ENCODE measurements at places on chromosomes 1 and 21.

DNA sequence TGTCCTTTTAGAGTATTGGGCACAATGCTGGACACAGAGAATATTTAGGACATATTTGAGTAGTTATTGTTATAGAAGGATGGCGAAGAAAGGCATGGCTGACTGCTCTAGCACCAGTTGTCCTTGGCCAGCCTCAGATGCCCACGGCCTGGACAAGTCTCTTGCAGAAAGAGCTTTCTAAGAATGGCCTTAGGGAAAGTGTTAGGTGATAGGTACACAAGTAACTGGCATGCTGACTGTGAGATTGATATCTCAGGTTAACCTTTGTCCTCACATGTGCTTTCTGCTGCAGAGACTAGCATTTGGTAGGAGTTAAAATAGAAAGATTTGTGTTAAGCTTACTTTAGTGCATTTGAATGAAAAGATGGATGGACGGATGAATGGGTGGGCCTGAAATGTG, 10.1 kb downstream of the SFT2D2 start:
- no peak for DNase-seq

DNA sequence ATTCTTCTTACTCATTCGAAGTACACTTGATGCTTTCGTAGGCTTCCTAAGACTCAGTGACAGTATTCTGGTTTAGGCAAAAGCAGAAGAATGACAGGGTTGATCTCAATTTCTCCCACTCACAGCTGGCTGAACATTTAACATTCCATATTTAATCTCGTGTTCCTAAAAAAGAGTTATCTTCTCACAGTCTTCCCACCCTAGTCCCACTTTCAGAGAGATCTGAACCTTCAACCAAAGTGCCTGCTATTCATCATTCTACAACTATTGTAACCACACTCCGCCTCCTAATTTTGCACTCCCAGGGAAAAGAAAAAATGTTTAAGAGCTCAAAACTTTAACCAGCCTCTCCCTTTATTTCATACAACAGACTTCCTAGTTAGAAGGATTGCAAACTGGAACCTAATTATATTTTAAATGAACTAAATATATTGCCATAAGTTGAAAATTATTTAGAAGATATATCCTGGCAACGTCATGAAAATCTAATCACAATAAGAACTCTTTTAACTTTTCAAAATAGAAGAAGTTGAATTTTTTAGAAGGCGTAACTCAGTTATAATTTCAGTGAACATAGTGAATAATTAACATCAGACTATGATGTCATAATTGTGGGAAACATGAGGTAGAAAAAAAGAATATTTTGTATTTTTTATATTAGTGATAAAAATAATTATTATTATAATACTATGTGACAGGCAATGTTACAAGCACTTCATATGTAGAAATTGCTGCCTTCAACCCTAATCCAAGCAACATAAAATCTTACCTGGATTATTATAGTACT, 540.9 kb upstream of the ADGRL2 start:
- no peak for DNase-seq

DNA sequence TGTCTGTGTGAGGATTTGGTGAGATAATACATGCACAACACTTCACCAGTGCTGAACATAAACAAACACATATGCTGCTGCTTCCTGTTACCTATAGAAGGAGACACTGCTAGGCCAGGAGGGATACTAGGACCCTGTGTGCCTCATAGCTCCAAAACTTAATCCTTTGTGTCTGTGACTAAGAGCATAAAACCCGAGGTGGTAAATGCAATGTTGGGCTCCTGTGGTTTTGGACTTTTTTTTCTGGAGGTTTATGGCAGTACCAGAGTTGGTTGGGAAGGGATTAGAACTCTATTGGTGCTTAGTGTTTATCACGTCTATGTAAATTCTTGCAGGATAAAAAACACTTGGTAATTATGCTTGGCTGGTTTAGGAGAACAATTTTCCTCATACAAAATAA, 122.9 kb downstream of the NUF2 start:
- DNase-seq, result no peak

DNA sequence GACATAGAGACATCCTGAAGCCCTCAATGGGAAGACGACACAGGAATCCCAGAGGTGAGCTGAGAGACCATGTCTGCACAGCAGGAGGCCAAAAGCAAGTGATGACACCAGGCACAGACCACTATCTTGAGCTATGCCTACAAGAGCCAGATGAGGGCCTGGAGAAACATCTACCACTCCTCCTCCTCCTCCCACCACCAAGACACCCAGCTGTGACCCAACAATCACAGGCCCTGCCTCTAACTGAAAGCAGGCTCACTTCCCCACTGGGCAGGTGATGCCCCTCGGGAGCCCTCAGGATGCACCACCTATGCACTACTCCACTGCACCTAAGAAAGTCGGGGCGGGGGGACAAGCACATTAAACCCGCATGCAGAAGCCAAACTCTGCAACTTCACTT, 16.5 kb downstream of the TADA1 start:
- no peak for DNase-seq

- DNase-seq, result no peak
Observed at GRCh38 chr1:67750691-67751054, 65.7 kb downstream of the GADD45A start.

DNA sequence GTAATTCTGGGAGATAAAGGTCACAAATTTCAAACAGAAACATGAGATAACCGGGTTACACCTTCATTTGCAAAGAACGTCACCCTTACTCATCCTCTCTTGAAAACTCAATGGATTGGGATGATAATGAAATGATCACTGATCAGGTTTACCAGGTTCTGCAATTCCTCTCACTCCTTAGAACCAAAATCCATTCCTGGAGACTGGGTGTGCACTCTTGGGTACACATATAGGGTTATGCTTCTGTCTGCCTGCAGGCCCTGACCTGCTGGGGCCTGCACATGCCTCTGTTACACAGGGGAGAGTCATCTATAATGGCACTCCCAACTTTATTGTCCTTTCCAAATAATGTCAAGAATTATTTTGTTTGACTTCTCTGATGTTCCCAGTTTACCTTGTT, 8.3 kb downstream of the SUSD4 start:
- no peak for DNase-seq

DNA sequence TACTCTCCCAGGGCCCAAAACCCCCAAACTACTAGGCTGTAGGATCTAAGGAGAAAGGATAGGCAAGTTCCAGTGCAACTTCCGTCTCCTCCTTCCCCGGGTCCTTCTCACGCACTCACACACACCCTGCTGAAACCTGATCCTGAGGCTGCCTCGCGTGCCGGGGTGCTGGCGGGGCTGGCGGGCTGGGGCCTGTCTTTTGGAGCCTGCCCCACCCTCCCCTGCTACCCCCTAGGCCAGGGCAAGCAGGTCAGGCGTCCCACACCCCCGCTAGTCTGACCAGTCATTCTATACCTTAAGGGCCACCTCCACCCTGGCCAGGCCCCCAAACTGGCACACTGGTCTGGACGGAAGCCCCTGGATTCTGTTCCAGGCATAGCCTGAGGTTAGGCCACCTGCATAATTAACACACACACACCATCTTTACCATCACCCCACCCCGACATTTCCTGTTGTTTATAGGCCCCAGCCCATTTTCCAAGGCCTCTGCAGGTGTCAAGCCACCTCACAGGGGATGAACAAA, 48.3 kb upstream of the ARTN start:
- no peak for DNase-seq

DNA sequence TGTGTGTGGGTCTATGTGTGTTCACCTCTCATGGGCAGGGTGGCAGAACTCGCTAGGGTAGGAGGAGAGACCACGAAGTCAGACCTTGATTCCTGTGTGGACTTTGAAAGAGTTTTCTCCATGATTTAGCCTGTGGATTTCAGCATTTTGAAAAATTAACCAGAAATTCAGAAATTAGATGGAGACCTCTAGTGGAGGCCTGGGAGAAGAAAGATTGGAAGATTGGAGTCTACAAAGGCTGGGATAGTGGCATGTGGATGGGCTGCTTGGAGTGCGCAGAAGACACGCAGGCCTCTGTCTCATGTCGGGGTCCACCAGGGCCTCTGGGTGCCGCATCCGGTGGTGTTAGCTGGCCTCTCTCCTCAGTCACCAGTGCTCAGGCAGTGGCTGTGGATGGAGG, 18.9 kb upstream of the IGSF5 start:
- DNase-seq, result no peak

GRCh38 chr21:22763442-22763841, 1765.2 kb downstream of the NCAM2 start:
- no peak for DNase-seq

DNA sequence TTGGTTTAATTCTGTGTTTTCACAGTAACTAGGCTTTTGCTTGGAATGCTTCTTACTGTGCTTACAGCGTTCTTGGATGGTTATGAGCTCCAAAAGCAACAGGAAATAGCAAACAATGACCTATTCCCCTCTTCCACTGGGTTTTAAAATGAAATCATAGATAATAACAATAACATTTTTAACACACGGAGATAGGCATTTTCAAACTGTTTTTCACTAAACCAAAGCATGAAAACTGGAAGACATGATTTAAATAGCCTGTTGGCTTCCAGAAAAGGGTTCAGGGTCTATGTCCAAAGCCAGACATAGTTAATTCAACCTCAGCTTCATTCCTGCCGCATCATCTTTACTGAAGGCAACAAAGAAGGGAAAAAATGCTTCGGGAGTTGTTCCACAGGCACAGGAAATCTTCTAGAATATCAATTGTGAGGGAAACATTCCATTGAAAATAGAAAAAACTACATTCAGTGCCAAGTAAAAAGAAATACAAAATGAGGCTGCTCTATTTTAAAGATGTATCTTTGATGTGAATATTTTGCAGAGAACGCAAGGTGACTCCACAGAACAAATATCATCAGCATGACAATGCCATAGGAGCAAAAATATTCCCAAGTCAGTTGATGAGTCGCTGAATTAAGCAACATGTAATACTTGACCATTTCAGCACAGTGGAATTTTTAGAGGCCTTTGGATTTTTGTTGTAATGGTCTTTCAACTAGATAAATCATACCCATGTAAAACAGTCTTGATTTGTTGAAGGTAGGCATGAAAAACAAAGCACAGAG, 80.7 kb downstream of the NID1 start:
- DNase-seq, result no peak

GRCh38 chr21:42471206-42471605, 24.8 kb downstream of the RSPH1 start:
- no peak for DNase-seq

DNA sequence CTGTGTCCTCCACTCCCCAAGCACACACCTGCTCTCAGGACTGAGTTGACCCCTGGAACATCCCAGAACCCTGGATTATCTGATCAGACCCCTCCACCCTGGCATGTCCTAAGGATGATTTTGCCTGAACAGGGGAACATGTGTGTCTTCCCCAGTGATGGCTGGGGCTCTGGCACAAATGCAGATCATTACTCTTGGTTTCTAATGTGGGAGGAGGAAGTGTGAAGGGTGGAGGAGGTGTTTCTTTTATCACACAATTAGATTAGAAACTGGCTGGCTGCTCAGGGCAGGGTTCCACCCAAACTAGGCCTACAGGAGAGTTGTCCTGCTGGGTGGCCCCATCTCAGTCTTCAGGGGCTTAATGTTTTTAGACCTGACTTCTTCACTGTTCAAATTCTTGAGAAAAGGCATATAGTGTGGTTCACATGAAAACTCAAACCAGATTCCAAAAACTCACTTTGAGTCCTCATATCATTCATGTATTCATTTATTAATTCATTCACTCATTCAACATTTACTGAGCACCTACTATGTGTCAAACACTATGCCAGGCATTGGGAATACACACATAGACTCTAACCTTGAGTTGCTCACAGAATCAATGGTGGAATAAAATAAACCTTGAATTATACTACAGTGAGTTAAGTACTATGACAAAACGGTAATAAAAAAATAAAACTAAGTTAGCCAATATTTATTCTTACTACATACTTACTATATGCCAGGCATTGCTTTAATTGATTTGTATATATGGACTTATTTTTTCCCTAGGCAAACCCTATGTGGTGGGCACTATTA, 221.8 kb upstream of the JUN start:
- no peak for DNase-seq

DNA sequence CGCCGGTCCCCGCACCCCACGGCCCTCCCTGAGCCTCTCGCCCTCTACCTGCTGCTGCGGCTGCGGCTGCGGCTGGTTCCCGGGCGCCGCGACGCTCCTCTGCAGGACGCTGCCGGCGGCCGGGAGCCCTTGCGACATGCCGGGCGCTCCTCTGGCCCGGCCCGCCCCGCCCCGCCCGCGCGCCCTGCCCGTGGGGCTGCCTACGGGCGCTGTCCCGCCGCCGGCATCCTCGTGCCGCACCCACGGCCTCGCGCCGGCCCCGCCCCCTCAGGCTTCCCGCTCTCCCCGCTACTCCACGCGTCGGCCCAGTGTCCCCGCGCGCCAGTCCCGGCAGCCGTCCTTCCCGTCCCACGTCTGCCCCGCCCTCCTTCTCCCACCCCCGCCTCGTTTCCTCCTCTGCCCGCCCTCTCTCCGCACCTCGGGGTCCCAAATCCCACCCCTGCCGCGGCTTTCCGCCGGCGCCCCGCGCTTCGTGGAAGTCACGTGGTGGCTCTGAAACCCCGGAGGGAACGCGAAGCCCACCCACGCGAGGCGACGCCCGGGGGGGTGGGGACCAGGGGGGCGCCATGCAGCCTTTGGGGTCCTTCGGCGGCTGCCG, at the start of gene BATF3:
TSS of gene BATF3 (minus strand) at position 216 of the 598 bp plus-strand sequence. CDS start at position 138, 78 bp downstream.
- DNase-seq, result no peak

GRCh38 chr1:9960011-9960410, 16.7 kb downstream of the NMNAT1 start:
- no peak for DNase-seq

- DNase-seq, result no peak
Observed at GRCh38 chr1:238710697-238711096, 675.7 kb upstream of the CHRM3 start.

- DNase-seq, result no peak
Observed at GRCh38 chr1:226697151-226697928, 41.7 kb downstream of the ITPKB start.
